ENCODE measurements at places on chromosomes 5 and 9.

DNA sequence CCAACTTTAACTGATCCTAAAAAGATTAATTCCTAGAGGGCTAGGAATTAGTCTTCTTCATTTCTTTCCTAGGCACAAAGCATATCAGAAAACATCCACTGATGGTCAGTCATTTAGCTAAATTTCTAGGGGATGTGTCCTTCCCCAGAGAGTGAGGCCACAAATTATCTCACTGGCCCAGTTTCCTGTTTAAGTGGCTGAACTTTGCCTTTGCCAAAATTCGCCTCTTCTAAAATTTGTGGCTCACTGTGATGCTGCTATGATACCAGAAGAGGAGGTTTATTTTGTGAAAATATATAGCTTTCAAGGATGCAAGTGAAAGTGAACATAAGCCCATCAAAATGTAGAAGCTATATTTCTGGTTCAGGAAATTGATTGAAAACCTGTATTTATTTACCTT, 98.1 kb upstream of the FER start:
- DNase-seq = no peak

- no peak for DNase-seq
These were observed 142.7 kb downstream of the TTLL11 start for GRCh38 chr9:121950441-121950840.

DNA sequence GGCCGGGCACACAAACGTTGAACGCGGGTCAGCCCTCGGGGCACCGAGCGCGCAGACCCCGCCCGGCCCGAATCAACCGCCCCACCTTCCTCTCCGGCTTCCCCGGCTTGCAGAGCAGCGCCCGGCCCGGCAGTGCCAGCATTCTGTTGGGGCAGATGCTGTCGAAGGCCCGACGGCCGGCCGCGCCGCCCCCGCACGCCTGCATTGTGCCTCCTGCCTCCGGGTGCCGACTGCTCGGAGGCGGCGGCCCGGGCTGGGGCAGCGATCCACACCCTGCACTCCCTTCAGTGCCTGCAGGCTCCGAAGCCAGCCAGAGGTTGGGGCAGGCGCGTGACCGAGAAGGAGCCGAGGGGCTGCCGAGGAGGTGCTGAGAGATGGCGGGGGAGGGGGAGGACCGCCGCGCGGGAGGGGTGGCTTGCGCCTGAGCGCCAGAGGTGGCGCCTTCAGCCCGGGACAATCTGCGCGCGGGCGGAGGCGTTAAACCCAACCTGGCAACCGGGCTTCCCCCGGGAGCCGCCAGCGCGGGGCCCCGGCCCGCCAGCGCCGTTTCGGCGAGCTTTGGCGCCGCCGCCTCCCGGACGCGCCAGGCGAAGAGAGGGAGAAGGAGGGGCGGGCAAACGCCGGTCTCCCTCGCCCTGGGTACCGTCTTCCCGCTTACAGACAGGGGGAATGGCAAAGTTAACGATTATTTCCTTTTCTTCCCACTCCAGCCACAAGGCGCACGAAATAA, at the start of gene MCIDAS:
Gene MCIDAS, minus strand, starts transcription at position 382 of the 730 bp plus-strand sequence. Its CDS starts 177 bp downstream, at position 205.
- peak; percentile 45 for DNase-seq

DNA sequence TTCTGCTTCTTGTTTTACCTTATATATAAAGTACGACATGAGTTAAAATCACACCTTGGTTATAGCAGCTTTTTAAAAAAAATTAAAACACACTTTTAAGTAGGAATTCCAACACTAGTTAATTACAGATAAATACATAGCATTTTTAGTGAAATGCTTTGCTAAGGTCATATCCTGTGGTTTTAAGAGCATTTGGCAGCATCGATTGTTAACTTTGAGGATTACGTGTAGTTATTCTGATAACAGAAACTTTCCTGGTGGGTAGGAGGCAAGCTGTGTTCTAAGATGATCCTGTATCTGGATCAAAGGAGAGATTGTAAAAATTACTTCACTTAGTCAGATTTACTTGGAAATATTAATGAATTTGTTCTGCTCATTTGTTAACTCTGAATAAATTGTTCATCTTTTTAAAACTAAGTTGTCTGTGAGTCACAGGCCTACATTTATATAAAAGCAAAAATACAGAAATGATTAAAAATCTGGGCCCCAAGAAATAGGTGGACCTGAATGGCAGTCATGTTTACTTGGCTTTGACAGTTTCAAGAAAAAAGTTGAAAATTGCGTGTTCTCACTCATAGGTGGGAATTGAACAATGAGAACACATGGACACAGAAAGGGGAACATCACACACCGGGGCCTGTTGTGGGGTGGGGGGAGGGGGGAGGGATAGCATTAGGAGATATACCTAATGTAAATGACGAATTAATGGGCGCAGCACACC, 58.3 kb downstream of the TRIO start:
- no peak for DNase-seq

- DNase-seq = no peak
These were observed 88.6 kb downstream of the KCNN2 start for GRCh38 chr5:114450437-114450836.

- DNase-seq = no peak
These were observed 195.9 kb downstream of the TMEM38B start for GRCh38 chr9:105890046-105890822.

- no peak for DNase-seq
These were observed 151.2 kb upstream of the KIF2A start for GRCh38 chr5:62154758-62155157.

- DNase-seq = no peak
These were observed 226.0 kb upstream of the PTGER4 start for GRCh38 chr5:40453689-40454088.

DNA sequence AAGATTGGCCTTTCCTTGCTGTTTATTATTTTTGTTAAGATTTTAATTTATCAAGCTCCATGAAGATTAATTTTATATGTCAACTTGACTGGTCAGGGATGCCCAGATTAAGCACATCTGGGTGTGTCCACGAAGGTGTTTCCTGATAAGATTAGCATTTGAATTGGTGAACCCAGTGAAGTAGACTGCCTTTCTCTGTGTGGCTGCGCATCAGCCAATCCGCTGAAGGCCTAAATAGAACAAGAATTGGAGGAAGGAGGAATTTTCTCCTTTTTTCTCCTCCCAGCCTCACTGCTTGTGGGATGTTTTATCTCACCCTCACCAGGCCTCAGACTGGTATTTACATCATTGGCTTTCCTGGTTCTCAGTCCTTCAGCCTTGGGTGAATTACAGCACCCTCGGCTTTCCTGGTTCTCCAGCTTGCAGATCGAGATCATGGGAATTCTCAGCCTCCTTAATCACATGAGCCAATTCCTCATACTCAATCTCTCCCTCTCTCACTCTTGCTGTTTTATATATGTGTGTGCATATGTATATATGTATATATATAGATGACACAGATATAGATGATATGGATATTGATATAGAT, 135.4 kb upstream of the SPEF2 start:
- DNase-seq = no peak

GRCh38 chr5:171785517-171785916, at the start of gene SMIM23:
Gene SMIM23 (plus strand): TSS chr5:171785817. CDS start chr5:171785872, 55 bp downstream.
- DNase-seq = no peak

DNA sequence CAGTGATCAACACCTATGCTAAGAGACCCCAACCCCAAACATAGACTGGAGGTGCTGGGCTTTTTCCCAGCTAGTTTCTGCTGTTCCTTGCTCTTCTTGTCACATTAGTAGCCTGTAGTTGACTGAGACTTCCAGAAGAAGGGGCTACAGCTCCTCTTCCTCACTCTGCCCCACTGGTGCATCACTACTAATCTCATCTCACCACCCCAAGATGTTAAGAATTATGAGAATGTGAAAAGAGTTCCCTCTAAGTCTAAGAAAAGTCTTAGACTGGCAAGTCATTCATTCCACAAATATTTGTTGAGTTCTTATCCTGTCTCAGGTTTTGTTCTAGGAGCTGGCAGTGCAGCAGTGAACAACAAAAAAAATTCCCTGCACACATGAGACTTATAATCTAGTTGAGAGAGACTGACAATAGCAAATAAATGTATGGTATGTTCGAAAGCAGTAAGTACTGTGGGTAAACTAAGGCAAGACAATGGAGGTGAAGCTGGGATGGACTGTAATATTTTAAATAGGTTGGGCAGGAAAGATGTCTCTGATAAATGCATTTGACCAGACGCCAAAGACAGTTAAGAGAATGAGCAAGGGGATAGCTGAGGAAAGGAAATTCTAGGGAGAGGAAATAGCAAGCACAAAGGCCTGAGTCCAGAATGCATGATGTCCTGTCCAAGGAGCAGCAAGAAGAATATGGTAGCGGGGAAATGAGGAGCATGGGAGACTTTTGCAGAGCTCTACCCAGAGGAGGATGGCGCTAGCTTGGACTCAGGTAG, 92.3 kb downstream of the PTCD2 start:
- no peak for DNase-seq

GRCh38 chr5:997001-997474, 11.6 kb upstream of the NKD2 start:
- DNase-seq = no peak

DNA sequence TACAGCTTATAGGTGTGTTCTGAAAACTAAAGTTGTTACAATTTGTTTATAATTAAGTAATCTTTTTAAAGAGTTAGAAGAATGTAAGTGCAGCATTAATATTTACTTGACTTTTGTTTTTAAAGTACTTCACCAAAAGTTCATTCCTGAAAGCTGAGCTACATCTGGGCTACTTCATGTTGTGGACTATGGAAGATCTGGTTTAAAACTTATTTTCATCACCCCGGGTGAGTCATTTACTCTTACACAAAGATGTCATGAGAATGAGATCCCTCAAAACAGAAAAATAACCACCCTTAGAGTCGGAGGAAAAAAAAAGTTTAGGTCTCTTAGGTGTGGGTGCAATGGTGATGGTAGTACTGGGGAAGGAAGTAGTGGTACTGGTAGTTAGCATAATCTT, 5.1 kb downstream of the POU5F2 start:
- no peak for DNase-seq

- DNase-seq = no peak
These were observed 301.8 kb upstream of the TRPC7 start for GRCh38 chr5:136666970-136667620.

DNA sequence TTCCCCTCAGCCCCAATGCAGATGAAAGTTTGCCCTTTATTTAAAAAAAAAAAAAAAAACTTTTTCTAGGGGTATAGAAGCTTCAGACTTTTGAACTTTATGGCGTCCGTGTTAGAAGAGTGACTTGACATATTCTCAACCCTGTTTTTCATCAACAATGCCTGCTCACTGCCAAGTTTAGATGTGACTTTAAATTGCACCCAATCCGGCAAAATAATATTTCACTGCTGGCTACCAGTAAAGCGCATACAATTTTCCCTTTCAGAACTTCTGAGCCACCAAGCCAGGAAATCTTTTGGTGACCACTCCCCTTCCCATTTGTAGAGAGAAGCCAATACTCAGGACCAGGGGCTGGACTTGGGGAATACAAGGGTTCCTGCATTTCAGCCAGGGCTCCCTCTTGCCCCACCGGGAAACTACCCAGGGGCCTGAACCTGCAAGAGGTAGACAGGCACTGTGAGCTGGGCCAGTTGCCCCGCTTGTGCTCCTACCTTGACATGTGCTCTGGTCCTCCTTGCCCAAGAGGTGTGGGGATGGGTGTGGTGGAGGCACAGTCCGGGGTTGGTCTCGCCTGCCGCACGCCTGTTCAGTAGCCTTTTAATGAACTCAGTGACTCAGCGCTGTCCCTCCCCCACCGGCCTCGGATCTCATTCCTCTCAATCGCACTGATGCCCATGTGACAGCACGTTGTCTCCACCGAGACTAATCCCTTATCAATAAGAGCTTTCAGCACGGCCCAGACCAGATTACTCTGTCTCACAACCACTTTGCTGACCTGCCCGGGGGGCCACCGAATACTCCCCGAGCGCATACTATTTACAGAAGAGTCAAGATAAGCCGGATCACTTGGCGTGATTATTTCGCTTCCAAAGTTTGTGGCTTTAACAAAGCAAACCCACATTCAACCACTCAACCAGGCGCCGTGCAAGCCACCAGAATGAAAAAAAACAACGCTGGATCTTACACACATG, 226.4 kb downstream of the DCP2 start:
- no peak for DNase-seq

- DNase-seq = no peak
These were observed 146.8 kb upstream of the DAPK1 start for GRCh38 chr9:87350915-87351314.

- DNase-seq = no peak
These were observed 75.9 kb downstream of the IRX2 start for GRCh38 chr5:2675548-2675947.

GRCh38 chr5:36276864-36277263, 24.8 kb downstream of the RANBP3L start:
- no peak for DNase-seq

- DNase-seq = no peak
These were observed 3.2 kb upstream of the SET start for GRCh38 chr9:128685636-128686489.
